ENCODE measurements at places on chromosomes 7 and 10.
A peak's percentile ranks its signal among the peaks of the same experiment; 100 is the strongest.

DNA sequence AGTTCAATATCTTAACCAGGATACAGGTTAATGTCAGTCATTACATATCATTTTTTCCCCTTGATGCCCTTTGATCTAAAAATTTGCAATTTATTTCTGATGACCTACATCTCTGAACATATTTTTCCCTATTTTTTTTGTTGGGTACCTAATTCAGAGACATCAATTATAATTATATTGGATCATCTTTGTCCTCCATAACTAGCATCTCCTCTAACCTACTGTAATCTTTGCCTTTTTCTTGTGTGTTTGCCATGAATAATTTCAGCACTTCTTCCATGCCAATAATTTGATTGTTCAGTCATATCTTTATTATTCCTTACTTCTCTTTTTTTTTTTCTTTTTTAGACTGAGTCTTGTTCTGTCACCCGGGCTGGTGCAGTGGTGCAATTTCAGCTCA lies 39.2 kb upstream of the FGFR2 start:
- DNase-seq = no peak

- DNase-seq = no peak
These were observed 92.0 kb downstream of the ZFAND4 start for GRCh38 chr10:45580371-45581215.

DNA sequence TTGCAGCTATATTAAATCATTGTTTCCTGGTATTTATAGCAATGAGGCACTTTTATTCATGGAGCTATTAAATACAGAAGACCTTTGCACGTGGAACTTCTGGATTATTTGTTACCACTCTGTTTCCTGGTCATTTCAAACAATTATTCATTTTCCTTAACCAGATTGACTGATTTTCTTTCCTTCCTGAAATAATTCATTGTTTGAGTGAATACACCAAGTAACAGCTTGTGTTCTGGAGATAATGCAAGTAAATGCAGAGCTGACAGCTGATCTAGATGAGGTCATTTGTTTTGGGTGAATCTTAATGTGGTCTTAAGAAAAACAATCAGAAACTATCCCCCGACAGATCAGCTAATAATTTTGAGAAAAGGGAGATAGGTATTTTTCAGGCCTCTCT lies 497.7 kb downstream of the KIF20B start:
- no peak for DNase-seq

- DNase-seq = no peak
These were observed 31.3 kb upstream of the TRIL start for GRCh38 chr7:28989211-28989980.

DNA sequence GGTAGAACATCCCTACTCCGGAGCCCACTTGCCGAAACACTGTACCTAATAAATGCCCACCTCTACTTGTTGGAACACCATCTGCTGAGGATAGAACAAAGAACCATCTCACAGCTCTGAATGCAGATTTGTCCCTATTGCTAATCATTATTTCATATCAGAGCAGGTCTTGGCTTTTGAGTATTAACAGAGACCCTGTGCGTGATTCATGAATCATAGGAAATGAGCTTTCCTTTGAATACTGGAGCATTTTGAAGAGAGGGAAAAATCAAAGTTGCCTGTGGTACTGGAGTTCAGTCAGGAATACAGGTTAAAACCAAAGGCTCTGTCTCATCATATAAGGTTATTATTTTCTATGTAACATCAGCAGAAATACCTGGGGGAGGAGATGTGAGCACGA lies 1132.3 kb downstream of the XPNPEP1 start:
- no peak for DNase-seq

- DNase-seq = no peak
These were observed 130.7 kb upstream of the CELF2 start for GRCh38 chr10:10886861-10887531.

GRCh38 chr7:24724451-24725190 lies 32.6 kb downstream of the GSDME start:
- DNase-seq = no peak

DNA sequence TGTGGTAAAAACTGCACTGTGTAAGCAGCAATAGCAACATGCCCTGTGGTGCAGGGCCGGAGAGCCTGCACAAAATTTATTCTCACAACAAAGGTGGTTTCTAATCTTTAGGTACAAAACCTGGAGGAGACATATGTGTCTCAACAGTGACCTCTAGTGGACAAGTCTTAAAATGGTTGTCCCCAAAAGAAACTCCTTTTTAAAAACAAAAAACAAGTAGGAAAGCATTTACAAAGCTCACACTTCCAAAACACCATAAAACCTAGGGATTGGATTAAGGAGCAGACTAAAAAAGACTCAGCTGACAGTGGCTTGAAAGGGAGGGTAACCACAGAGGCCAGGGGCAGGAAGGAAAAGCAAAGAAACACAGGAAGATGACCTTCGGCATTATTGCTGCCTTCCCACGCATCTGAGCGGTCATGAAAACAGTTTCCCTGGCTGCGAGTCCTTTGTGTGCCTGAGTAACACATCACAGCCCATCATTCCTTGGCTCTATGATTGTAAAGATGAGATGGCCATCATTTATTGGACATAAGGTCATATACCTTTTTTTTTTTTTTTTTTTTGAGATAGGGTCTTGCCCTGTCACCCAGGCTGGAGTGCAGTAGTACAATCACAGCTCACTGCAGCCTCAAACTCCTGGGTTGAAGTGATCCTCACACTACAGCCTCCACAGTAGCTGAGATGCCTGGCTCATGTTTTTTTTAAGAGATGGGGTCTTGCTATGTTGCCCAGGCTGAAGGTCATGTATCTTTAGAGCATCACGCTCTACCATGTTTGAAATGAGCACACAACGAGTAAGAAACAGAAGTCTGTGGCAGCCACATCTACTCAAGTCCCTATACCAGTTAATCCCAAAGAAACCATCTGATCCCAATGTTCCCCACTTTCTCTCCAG lies 39.5 kb downstream of the RSU1 start:
- DNase-seq = peak; percentile 63

GRCh38 chr7:18778594-18778993 lies 283.0 kb downstream of the HDAC9 start:
- DNase-seq = peak; percentile 63

DNA sequence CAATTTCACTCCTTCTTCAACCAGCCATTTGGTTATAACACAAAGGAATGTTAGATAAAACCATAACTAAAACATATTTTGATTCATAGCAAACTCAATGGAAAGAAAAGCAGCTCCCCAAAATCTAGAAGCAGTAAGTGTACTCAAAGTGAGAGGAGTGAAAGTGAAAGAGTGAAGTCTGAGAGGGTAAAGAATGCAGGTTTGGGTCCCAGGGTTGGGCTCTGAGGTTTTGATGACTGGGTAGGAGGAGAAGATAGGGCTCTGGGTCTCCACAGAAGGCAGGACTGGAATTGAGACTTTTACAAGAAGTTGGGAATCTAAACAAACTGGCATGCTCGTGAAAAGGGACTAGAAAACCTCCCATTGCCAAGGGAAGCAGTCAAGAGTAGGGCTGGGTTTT lies 85.4 kb upstream of the RSU1 start:
- no peak for DNase-seq

- DNase-seq = no peak
These were observed 6.0 kb downstream of the FXYD4 start for GRCh38 chr10:43377424-43377883.

DNA sequence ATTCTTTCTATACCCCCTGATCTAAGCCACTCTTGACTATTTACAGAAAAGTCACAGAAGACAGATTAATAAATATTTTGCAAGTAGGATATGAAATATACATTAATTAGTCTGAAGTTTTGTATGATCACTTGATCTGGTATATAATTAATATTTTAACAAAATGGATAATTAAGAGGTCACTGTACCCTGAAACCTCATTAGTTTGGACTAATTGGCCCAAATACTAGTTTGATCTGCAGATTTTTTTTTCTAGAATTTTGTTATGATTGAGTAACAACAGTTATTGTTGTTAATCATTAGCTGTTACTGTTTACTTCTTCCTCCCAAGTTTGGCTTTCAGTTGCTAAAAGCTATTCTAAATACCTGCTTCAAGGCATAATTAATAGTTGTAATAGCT lies 2.7 kb downstream of the NHLRC2 start:
- no peak for DNase-seq

DNA sequence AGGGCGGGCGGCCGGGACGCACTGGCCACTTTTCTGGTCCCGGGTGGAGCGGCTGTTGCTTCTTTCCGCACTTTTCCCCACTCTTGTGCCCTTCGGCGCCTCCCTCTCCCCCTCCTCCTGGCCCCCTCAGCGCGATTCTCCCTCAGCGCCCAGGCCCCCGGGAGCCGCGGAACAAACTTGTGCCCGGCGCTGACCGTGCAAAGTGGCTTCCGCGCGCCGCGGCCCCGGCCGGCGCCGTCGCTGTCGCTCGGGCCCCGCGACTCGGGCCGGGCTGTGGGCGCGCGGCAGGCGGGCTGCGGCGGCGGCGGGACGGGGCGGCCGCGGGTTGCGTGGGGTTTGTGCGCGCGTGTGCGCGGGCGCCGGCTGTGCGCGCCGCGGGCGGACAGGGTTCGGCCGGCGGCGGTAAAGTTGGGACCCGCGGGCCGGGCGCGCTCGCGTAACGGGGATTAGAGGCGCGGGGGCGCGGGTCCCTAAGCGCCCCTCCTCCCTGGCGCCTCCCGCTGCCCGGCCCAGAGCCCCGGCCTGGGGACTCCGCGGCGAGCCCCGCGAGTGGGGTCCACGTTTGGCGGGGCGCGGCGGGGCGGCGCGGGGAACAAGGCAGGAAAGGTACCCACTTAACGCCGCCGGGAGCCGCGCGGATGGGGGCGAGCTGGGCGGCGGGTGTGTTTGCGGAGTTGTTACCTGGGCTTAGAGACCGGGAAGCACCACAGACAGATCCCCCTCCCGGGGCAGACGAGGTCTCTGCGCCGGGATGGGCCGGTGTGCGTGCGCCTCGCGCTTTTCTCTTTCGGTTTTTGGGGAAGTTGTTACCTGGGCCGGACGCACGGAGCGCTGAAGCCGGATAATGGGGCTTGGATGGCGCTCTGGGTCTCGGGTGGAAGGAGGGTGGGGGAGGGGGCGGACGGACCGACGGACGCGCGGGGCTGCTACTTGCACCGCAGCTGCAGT lies 860 bp downstream of the ZEB1 start:
- no peak for DNase-seq

- no peak for DNase-seq
These were observed 66.8 kb downstream of the LYZL2 start for GRCh38 chr10:30562787-30563186.

GRCh38 chr7:142896741-142897379 lies 11.3 kb upstream of the TRPV6 start:
- no peak for DNase-seq

DNA sequence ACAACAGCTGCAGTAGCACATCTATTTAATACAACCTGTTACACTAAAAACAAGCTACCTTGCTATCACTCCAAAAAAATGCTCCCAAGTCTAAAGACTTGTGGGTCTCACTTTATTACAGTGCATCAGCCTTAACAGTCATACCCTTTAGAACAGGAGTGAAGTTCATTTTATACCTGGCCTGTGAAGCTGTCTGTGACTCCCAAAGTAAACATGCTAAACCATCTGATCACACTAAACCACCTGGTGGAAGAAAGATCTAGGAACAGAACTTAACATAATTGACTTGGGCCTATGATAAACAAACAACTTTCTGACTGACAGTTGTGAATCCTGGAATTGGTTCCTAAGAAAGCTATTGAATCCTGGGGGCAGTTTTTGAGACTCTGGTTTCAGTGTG lies 80.9 kb upstream of the ATP6V0A4 start:
- no peak for DNase-seq
